ENCODE measurements at places on chromosomes 1 and 21.
A peak's percentile ranks its signal among the peaks of the same experiment; 100 is the strongest.

GRCh38 chr1:46544561-46545240, 6.7 kb downstream of the KNCN start:
- DNase-seq, result no peak

DNA sequence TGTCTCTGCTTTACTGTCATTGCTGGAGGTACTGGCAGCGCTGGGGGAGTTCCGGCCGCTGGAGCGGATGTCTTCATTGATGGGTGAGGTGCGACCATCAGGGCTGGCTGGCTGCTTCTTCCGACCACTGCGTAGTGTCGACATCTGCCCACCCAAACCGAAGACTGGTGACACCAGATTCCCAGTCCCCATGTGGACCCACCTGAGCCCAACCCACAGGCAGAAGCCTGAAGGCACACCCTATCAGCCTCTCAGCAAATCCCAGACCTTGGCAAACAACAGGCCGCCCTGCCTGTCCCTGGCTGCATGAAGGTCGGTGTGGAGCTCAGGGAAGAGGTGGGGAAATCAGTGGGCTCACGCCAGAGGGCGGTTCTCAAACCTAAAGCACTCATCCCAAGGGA, 44.8 kb downstream of the SLC45A1 start:
- DNase-seq, result no peak

DNA sequence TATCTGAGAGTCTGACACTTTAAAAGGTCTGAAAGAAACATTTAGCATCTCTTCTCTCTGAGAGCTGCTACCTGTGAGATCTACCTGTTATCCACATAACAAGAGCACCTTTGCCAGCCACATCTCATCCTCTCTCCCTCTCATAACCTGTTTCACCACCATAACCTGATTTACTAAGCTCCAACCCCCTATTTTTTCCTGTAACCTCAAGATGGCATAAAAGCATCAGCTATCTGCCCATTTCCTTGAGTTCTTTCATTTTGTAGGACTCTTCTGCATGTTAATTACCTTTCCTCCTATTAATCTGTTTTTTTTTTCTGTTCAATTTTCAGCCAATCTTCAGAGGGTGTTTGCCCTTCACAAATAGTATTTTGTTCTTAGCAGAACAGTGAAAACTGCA, 136.5 kb upstream of the KCNK1 start:
- no peak for DNase-seq

DNA sequence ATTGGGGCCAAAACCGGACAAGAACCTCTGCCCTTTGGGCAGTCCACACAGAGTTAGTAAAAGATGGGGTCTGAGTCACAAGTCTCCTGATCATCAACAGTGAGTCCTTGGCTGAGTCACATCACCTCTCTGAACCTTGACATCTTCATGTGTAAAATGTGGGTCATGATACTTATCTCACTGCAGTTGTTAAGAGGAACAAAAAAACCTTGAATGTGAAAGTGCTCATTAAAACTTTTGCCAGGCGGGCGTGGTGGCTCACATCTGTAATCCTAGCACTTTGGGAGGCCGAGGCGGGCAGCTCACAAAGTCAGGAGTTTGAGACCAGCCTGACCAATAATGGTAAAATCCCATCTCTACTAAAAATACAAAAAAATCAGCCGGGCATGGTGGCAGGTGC, 15.7 kb downstream of the S100A16 start:
- DNase-seq, result peak; percentile 15

- no peak for DNase-seq
These were observed at the start of gene CA14 for GRCh38 chr1:150257624-150258585. CA14 (plus strand) TSS chr1:150257774; CDS start chr1:150258129, 355 bp downstream.

DNA sequence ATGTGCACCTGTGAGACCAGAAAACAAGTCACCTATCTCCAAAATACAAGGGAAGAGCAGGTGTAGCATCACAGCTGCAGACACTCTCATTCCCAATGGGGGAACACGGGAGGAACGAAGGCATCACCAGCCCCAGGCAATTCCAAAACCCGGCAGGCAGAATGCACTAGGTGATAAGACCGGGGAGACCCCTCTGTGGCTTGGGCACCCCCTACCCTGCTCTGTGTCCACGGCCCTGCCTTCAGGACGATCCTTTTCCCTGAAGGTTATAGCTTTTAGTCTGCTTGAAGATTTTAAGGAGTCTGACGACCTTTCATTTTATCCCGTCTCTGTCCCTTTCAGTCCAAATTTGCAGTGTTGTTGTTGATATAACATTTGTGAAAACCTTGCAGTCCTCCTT, 19.2 kb downstream of the TRPM2 start:
- DNase-seq, result no peak

DNA sequence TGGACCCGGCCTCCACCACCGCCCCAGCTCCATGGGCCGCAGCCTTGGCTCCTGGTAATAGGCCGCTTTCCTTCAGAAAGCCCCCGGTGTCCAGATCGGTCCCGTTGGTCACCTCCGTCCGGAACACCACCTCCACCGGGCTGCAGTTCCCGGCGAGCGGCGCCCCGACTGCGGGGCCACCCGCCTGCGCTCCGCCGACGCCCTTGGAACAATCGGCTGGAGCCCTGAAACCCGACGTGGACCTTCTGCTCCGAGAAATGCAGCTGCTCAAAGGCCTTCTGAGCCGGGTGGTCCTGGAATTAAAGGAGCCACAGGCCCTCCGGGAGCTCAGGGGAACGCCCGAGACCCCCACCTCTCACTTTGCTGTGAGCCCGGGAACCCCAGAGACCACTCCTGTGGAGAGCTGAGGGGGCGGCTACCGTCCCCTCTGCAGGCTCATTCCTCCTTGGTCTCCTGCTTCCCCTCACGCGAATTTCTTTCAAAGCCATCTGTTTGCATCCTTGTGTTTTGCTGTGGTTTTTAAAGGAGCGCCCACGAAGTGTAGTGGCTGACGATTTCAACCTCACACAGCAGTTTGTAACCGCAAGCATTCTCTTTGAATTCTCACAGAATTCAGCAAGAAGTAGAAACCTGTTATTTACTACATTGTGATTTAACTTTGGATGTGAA, 6.0 kb downstream of the FCRLB start:
- DNase-seq, result peak; percentile 67

- DNase-seq, result no peak
These were observed 420 bp upstream of the VPS13D start for GRCh38 chr1:12229386-12229834.

DNA sequence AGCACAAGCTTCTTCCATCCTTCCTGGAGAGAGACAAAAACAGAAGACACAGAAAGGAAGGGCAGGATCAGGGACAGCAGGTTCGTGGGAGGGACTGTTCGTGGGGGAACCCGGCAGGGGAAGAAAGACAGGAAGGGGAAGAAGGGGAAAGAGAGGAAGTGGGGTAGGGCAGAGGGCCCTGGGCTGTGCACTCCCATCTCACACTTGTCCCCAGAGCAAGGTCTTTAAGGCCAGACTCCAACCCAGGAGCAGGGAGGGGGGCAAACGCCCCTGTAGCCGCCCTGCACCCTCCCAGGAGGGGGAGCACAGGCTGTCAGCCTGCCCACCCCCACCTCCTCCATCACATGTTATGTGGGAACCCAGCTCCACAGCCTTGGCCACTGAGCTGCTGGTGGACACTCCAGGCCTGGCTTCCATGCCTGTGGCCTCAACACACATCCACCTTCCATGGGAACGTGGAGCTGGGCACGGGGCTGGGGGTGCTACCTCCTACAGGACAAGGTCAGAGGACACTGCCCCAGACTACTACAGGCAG, 9.3 kb downstream of the SLC19A1 start:
- DNase-seq, result no peak

DNA sequence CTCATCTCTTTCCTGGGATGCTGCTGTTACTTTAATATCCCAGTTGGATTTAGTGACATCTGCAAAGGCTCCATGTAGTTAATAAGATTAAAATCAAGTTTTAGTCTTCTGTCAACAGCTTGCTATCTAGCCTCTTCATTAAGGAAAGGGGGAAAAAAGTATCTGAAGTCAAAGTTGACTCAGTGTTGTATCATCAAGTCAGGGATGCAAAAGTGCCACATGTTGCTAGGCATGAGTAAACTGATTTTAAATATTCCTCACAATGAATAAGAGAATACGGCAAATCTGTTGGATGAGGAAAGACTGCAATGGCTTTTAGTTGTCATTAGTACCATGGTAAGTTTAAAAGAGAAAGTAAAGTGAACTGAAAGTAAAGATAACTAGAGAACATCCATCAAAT, 383.2 kb upstream of the ZRANB2 start:
- no peak for DNase-seq

- no peak for DNase-seq
These were observed 250.5 kb upstream of the DUSP10 start for GRCh38 chr1:221992427-221992826.

GRCh38 chr1:3774946-3775489, 2.5 kb downstream of the SMIM1 start:
- no peak for DNase-seq

GRCh38 chr1:19926296-19927129, 3.1 kb upstream of the PLA2G2E start:
- no peak for DNase-seq

DNA sequence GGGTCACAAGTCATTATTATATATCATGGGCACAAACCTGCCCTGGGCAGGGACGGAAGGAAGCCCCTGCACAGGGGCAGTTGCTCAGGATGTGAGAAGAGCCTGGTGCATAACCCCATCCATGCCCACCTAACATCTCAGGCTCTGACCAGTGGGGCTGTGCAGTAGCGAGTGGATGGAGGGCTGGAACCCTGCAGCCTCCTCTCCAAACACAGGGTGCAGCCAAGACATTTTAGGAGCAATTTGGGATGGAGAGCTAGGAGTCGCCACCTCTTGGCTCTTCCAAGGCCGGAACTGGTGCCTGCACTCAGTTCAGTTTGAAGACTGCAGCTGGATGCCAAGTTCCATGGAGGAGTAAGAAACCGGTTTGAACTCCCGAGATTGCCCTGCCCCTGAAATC, 2.8 kb downstream of the MX1 start:
- no peak for DNase-seq

GRCh38 chr21:28325618-28326017, 667.1 kb downstream of the LTN1 start:
- no peak for DNase-seq

DNA sequence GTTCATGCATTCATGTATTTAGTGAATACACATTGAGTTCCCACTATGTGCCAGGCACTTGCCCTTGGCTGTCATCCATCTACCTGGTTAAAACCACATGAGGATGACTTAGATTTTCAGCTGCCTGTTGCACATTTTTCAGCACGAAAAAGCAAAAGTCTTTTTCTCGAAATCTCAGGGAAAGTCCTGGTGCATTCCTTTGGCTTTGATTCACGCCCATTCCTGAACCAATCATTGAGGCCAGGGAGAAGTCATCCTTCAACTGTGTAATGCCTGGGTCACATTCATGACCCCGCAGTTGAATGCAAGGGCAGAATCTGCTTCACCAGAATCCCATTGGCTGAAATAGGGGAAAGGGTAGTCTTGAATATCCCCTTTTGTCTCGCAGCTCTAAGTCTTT, 84.4 kb downstream of the RNF220 start:
- DNase-seq, result no peak

GRCh38 chr1:230050973-230051735, 15.9 kb upstream of the GALNT2 start:
- DNase-seq, result no peak

DNA sequence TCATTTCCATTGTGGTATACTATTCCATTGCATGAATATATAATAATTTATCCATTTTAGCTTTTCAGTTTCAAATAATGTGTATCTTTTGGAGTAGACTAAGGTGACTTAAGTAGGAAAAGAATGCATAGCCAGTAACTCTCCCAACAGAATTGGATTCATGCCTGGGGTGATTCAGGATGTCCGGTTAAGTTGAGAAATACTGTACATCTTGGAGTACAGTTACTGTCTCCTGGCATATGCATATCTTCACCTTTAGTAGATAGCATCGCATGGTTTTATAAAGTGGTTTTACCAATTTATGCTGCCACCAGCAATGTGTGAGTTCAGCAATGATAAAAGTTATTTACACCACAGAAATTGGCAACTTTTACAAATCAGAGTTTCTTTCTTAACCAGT, 18.6 kb upstream of the SLC6A9 start:
- DNase-seq, result no peak

- no peak for DNase-seq
These were observed 409.3 kb upstream of the RUNX1 start for GRCh38 chr21:35458405-35458804.

DNA sequence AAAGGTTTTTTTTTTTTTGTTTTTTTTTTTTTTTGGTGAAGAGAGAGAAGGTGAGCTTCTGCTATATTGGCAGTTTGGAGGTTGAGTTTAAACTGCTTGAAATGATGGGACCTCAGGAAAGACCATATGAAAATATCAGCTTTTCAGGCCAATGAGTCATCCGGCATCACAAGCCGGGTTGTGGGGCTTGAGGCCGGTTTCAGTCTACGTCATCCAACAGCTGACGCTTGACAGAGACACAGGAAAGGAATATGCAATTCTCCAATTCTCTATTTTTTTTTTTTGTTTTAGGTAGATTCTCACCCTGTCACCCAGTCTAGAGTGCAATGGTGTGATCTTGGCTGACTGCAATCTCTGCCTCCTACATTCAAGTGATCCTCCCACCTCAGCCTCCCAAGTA, 52.4 kb downstream of the KCNJ6 start:
- DNase-seq, result peak; percentile 68

- no peak for DNase-seq
These were observed 23.2 kb downstream of the PLEKHA6 start for GRCh38 chr1:204336421-204337035.

DNA sequence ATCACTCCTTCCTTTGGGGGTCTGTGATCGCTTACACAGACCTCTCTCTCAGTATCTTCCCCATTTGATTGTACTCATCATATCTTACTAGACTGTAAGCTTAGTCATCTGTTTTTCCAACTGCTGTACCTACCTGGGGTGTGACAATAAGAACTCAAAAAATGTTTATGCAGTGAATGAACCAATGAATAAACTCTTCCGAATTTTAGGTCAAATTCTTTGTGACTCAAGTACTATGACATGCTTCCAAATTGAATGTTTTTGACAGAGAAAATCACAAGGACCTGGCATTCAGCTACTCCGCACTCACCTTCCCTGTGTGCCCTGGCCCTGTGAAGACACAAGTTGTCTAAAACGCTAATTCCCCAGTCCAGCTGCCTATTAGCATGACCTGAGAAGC, 42.1 kb downstream of the TMCO4 start:
- DNase-seq, result no peak

DNA sequence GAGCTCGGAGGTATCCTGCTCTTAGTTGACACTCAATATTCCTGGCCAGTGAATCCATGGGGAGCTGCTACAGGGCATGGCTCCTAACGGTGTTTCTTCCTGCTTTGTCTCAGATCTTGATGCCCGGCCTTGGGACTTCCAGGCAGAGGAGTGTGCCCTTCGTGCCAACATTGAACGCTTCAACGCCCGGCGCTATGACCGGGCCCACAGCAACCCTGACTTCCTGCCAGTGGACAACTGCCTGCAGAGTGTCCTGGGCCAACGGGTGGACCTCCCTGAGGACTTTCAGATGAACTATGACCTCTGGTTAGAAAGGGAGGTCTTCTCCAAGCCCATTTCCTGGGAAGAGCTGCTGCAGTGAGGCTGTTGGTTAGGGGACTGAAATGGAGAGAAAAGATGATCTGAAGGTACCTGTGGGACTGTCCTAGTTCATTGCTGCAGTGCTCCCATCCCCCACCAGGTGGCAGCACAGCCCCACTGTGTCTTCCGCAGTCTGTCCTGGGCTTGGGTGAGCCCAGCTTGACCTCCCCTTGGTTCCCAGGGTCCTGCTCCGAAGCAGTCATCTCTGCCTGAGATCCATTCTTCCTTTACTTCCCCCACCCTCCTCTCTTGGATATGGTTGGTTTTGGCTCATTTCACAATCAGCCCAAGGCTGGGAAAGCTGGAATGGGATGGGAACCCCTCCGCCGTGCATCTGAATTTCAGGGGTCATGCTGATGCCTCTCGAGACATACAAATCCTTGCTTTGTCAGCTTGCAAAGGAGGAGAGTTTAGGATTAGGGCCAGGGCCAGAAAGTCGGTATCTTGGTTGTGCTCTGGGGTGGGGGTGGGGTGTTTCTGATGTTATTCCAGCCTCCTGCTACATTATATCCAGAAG, 16.7 kb downstream of the ALX3 start:
- DNase-seq, result peak; percentile 48
